ENCODE measurements at places on chromosomes 7 and 10. TPM values are rescaled to one million over a fixed set of nuclear protein-coding genes. Genes with fewer than 3 reads are reported as not detected.

DNA sequence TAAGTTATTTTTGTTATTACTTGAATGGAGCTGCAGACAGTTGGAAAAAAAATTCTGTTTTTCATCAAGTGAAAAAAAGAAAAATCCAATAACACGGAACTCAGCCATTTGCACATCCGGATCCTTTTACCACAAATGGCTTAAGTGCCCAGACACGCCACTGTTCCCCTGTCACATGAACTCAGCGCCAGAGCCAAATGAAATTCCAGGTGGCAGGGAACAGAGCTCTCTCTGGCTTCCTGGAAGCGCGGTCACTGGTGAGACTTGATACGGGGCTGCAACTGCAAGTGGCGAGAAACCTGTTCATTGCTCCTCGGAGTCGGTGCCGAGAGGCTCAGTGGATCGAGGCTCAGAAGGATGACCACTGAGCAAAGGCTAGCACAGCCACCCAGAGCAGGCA, 60.8 kb upstream of the NPTX2 start:
- DNase-seq: no peak

DNA sequence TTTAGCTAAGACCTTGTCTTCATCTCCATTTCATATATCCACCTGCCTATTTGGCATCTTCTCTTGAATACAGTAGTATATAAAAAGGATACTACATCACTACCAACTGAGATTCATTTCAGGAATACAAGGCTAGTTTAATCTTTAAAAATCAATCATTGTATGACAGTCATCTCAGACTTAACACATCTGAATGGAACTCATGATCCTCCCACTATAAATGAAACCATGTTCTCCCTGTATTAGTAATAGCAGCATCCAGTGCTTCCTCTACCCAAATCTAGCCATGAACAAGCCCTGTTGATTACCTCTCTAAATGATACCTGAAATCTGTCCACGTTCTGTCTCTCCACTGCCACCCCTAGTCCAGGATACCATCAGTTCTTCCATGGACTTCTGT, 196.2 kb downstream of the CDK14 start:
- DNase-seq: no peak

- DNase-seq: no peak
Measured at GRCh38 chr10:84538036-84538435, 209.6 kb downstream of the CCSER2 start.

- DNase-seq: no peak
Measured at GRCh38 chr7:585229-585711, 65.6 kb upstream of the PDGFA start.

DNA sequence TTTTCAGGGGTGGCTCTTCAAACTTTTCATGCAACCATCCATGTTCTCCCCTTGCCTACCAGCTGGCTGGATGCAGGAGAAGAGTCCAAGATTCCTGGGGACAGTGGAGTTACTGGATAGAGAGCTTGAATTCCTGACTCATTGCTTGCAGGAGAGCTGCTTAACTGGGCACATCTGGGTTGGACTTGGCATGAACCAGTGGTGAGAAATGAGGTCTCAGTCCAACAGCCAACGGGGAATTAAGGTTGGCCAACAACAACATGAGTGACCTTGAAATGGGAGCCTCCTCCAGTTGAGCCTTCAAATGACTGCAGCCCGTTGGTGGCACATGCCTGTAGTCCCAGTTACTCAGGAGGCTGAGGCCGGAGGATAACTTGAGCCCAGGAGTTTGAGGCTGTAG, 58.1 kb upstream of the OPN4 start:
- no peak for DNase-seq

- DNase-seq: no peak
Measured at GRCh38 chr7:105098863-105099515, 85.0 kb downstream of the KMT2E start.

GRCh38 chr7:14351167-14351566, 361.7 kb upstream of the ETV1 start:
- no peak for DNase-seq

GRCh38 chr10:29285624-29286051, 3.2 kb upstream of the LYZL1 start:
- no peak for DNase-seq

GRCh38 chr10:32957341-32958084, 517 bp downstream of the ITGB1 start:
- no peak for DNase-seq

GNGT1 gene
- total RNA-seq: not detected

SMARCD3 gene
- 34.0 TPM for total RNA-seq

IFIT1B gene
- not detected for total RNA-seq

TMEM270 gene
- total RNA-seq: not detected
